ENCODE measurements at places on chromosomes 11 and 22.

DNA sequence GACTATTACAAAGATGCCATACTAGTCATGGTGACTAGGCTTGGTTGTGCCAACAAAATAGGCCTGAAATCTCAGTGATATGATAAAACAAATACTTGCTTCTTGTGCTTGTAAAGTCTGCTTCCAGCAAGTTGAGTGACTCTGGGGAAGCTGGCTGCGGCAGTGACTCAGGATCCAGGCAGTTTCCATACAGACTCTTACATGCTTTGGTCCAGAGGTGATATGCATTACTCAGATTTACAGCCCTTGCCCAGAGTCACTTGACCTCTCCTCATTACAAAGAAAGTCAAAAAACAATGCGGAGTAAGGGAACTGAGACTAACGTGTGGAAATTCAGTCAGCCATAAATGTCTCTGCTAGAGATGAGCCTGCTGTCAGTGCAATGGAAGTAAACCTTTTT, 387.5 kb downstream of the KCNA4 start:
- no peak for DNase-seq

DNA sequence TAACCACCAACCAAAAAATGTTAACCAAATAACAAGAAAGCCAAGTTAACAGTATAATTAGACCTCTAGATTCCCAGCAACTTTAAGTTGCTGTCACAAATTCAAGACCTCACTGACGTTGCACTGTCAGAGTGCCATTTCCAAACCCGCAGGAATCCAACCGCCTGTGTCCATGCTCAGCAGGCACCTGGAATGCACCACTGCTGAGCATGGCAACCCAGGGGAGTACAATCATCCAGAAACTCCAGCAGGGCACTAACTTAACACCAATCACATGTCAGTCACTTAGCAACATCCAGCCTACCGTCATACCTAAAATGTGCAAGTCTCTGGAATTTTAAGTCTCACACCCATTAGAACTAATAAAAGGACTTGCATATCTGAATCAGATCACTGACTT, 48.8 kb downstream of the SMCO4 start:
- no peak for DNase-seq

- DNase-seq = no peak
These were observed 21.2 kb upstream of the CD5 start for GRCh38 chr11:61080986-61081590.

DNA sequence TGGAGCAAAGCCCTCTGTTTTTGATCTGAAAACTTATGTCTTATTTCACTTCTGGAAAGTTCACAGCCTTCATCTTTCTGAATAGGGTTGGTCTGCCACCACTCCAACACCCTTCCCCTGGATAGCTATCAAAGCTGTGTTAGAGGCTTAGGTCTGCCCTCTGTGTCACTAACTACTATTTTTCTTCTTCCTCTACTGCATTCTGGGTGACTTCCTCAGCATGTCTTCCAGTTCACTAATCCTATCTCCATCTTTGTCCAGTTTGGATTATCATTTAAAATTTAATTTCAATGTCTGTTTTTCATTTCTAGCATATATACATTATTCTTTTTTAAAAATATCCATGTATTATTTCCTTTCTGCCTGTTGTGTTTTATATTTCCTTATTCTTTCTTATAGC, 84.6 kb downstream of the ZNRF3 start:
- no peak for DNase-seq

DNA sequence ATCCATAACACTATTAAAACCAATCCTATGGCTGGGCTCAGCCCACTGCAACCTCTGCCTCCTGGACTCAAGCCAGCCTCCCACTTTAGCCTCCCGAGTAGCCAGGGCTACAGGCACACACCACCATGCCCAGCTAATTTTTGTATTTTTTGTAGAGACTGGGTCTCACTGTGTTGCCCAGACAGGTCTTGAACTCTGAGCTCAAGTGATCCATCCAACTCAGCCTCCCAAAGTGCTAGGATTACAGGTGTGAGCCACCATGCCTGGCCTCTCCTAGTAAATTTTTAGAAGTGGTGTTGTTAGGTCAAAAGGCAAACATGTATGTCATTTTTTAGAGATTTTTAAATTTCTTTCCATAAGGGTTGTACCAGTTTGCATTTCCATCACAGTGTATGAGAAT, 14.2 kb downstream of the F2 start:
- DNase-seq = no peak

DNA sequence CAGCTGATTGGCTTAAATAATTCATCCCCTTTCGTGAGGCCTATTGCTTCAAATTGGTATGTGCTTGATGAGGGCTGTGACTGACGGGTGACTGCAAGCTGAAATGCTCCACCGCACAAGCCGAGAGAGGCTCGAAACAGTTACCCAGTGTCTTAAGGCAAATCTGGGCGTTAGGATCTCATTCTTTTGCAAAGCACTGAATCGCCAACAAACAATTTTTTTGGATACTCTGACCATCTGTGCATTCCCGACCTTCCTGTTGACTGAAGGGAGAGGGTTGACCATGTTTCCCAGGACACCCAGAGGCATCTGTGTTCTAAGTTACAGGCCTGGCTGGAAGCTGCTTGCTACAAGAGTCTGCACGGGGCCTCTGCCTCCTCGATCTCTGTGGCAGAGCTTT, 32.1 kb downstream of the CACNG2 start:
- no peak for DNase-seq

GRCh38 chr11:59532620-59533019, 21.3 kb downstream of the OR4D9 start:
- no peak for DNase-seq

DNA sequence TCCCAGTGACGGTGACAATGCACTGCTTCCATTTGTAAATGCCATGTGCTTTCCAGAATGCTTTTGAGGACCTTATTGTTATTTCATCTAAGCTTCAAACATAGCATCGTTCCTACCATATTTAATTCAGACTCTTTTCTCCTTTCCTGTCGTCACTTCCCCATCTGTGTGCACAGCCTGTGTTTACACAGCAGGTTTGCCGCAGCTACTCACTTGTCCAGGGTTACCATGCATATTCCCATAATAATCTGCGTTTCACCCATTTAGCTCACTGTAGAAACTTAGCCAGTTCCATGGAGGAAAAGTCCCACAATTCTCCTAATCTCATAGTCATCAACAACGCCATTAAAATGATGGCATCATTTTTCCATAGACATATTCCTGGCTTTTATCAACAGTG, 48.0 kb downstream of the FLI1 start:
- no peak for DNase-seq

DNA sequence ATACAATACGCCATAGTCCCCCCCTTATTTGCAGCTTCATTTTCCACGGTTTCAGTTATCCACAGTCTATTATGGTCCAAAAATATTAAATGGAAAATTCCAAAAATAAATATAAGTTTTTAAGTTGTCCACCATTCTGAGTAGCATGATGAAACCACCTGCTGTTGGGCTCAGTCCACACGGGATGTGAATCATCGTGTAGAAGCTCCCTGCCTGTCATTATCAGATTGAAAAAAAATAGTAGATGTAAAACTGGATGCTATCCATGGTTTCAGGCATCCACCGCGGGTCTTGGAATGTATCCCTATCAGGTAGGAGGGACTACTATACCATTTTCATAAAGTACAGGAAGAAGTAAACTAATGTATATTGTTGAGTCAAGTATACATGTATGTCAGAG, 127.4 kb downstream of the TTC17 start:
- DNase-seq = no peak

GRCh38 chr11:17171916-17172315, 35.9 kb downstream of the PIK3C2A start:
- DNase-seq = no peak

DNA sequence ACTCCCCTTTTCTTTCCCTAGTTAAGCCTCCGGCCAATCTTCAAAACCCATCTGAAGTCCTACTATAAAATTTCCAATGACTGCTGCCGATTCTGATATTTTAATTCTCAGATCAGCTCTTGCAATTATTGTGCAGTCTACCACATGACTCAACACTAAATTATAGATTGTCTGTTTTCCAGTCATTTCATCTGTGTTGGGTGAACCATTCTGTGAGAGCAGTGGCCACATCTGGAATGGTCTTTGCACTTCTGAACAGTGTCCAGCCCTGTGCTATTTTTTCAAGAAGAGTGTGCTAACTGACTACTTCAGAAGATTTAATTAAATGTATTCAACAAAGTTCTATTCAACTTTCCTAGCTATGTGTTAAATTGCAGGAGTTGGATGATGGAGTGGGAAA, 47.2 kb upstream of the MMP7 start:
- no peak for DNase-seq

- DNase-seq = no peak
These were observed 42.4 kb upstream of the KCNQ1OT1 start for GRCh38 chr11:2742201-2742600.

DNA sequence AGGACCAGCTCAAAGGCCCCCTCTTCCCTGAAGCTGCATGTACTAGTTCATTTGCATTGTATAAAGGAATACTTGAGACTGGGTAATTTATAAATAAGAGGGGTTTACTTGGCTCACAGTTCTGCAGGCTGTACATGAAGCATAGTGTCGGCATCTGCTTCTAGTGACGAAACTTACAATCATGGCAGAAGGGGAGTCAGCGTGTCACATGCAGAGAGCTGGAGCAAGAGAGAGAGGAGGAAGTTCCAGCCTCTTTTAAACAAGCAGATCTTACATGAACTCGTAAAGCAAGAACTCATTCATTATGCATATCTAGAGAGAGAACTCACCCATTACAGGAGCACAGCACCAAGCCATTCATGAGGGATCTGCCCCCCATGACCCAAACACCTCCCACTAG, 7.1 kb upstream of the HMGXB4 start:
- no peak for DNase-seq

DNA sequence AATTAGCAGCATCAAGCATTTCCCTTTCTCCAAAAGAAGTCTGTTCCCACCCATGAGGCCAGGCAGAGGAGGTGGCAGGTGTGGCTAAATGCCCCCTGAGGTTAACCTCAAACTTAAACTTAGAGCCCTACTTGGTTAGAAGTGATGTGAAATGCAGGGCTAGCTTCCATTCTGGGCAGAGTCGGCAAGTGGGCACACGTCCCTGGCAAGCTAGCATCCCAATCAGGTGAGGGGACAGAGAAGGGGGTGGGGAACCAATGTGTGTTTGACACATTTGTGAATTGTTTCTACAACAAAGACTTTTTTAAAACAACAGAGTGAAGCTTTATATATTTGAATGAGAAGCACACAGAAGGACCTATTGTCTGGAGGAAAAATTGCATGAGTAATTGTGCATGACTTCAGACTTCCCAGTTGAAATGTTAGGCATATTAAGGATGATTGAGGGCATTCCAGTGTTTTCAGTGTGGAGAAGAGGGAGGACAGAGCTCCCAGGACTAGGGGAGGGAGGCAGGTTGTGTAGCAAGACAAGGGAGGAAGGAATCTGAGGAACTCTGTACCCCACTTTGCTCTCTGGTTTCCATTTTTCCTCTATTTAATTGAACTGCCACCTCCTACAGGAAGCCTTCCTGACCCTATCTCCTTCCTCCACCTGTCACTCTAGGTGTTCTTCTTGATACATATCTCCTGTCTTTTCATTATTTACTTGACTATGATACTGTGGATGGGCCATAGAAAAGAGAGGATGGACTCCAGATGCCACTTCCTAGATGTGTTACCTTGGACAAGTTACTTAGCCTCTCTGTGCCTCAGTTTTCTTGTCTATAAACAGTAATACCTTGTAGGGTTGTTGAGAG, 83.3 kb upstream of the PICALM start:
- no peak for DNase-seq

- no peak for DNase-seq
These were observed 216.4 kb upstream of the B3GAT1 start for GRCh38 chr11:134628426-134628825.

DNA sequence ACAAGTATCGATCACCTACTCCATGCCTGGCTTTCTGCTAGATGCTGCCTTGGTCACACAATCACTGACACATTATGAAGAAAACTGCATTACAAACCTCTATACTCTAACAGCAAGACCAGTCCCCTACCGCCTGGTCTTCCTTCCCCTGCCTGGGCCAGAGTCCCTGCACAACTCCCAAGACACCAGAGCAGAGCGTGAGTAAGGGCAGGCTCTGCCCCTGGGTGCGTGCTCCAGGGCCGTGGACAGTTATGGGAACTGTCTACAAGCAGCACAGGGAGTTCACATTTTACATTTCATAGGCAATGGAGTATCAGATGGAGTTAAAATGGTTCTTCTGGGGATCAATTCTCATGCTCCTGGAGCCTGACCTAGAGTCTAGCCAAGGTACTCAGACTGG, 6.5 kb downstream of the FZD4 start:
- no peak for DNase-seq

Data from activated CD8-positive, alpha-beta memory T cell treated with anti-CD3 and anti-CD28 coated beads for 1 hour (primary cell).